SJCRH30 (cell line): ENCODE measurements at places on chromosomes 2 and 18. TPM values are rescaled to one million over a fixed set of nuclear protein-coding genes. Genes with fewer than 3 reads are reported as not detected.

The TXNDC2 gene
- 0.06 and 0.08 TPM in 2 replicates for total RNA-seq

The FEZ2 gene
- 31.0 and 35.6 TPM in 2 replicates for total RNA-seq

The COL4A3 gene
- 0.03 and 0.34 TPM in 2 replicates for total RNA-seq

The PMAIP1 gene
- total RNA-seq = 10.6 and 15.7 TPM in 2 replicates

The EVX2 gene
- total RNA-seq = not detected in 2 replicates

The ANKRD30BL gene
- not detected in 2 replicates for total RNA-seq

The CRYBA2 gene
- total RNA-seq = 0.15 TPM in 1 of 2 replicates, not detected in the other

The TUBA3E gene
- not detected in 2 replicates for total RNA-seq

The MC2R gene
- total RNA-seq = not detected in 2 replicates

DNA sequence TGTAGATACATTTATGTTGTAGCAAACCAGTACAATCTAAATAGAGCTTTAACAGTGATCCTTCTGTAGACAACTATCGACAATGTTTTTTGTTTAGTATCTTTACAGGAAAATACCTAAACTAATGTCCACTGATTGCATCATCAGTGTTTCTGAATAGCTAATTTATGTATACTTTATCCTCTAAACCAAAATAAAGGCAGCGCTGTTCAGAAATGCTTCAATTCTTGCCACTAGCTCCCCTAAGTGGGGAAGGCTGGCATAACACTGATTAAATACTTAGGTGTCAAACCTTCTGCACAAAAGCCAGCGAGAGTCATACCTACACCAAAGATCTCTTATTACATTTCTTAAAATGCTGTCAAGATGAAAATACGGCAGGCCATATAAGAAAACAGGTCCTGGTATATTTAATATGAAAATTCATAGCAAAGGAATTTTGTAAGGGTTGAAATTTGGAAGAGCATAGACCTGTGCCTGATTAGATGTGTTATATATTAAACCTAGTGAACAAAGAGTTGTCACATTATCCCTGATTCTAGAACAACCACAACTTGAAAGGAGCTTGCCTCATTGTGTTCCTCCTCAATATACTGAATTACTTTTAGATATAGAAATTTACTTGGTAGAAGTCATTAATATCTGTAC is 1693.4 kb upstream of the SLC39A10 start:
- DNase-seq = peak; percentile 70

- DNase-seq = no peak
Measured at GRCh38 chr18:70415823-70416488, 127.1 kb downstream of the SOCS6 start.

DNA sequence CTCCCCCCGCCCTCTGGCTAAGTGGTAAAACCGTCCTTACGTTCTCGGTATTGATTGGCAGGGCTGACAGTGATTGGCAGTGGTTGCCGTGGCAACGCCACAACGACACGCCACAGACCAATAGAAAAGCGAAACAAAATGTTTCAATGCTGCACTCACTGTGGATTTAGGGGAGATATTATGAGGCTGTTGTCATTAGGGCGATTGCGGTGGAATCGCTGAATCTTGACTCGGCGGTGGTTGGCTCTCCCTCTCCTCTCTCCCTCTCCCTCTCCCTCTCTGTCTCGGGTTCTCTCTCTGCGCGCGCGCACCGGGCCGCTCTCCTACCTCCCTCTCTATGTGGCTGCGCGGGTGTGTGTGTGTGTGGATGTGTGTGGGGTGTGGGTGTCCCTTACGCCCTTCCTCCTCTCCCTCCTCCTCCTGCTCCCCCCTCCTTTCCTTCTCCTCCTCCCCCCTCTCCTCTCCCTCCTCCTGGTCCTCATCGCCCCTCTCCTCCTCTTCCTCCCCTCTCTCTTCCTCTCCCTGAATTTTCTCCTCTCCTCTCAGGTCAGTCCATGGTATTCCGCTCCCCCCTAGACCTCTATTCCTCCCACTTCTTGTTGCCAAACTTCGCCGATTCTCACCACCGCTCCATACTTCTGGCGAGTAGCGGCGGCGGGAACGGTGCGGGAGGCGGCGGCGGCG is at the start of gene SIX3:
Gene SIX3 (plus strand): TSS at position 152 of the 684 bp plus-strand sequence. CDS start 403 bp downstream, at position 555.
- DNase-seq = no peak

DNA sequence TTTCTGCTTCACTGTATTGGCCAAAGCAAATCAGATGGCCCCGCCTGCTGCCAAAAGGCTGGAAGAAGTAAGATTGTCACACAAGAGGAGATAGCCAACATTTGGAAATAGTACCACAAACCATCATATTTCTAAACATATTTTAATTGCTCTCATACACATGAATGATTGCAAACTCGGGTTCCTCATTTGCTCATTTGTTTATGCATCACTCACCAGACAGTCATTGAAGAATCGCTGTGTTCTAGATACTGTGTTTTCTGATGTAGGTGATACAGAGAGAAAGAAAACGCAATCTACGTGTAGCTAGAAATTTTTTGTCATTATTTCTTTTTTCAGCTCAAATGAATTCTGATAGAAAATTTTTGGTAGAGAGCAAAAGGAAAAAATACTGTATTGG is 1103.4 kb downstream of the TSN start:
- no peak for DNase-seq

GRCh38 chr18:37364237-37364636 is 201.4 kb downstream of the CELF4 start:
- DNase-seq = no peak

DNA sequence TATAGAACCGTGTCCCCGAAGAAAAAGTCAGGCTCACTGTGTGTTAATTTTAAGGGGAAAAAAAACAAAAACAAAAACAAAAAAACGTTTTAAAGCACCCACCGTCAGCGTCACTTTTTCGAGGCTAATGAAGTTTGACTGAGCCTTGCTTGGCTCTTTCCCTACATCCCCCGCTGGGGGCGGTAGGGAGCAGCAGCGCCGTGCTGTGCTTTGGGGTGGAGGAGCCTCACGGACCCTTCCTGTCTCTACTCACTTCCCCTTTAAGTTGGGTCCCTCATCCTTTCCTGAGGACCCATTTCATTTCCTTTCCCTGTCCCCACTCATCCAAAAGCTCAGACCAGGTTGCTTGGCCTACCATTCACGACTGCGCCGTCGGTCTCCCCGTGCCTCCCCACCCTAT is 82.8 kb upstream of the RPL31 start:
- DNase-seq = no peak

DNA sequence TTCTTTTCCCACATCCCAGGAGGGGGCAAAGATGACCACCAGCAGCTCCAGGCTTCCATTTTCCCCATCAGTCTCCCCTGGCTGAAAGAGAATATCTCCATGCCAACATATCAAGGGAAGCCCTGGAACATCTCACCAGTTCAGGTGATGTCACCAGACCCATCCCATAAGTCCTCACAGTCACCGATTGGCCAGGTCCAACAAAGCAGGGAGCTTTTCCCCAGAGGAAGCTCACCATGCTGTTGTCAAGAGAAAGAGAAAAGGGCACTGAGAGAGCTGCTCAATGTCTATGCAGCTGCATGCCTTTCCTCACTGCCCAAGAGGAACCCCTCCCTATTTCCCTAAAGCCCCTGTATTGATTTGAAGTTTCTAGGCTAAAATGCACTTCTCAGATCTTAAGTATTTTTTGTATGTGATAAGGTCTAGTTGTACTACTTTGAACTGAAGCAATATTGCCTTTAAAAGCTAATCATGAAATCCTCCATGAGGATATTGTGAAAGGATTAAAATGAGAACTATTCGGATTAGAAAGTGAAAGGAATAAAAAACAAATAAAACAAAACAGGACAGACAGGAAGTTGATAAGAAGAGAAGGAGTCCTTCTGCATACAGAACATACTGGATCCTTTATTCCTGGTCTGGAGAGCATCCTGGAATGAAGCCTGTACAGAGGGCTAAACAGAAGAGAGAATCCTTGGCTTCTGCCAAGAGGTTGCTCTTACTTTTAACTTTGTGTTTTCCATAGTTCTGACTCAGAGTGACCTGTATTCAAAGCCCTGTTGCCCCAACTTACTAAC is 45.2 kb upstream of the CTIF start:
- no peak for DNase-seq

GRCh38 chr2:224286923-224287322 is 115.0 kb downstream of the FAM124B start:
- DNase-seq = peak; percentile 56

DNA sequence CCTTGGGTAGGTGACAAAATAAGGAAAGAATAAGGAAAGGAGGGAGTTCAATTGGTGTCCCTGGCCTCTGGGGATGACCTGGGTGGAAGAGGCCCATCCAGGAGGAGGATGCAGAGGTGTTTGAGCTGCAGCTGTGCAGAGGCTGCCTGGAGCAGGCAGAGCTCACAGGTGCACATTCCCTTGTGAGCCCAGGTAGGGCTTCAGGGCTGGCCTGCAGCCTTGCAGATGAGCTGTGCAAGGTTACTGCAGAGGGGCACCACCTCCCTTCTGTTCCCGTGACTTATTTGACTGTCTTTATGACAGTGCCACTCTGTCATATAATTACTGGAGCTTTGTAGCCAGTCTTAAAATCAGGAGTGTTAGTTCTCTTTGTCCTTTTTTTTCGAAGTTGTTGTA is 263.2 kb upstream of the HS6ST1 start:
- DNase-seq = no peak
